Melanocyte of skin (primary cell): ENCODE measurements at places on chromosomes 12 and 14. TPM values are rescaled to one million over a fixed set of nuclear protein-coding genes. Genes with fewer than 3 reads are reported as not detected.

Gene STXBP6
- 12.7 and 18.2 TPM in 2 replicates for total RNA-seq

Gene BATF
- 3.4 and 7.0 TPM in 2 replicates for total RNA-seq

Gene ENDOU
- total RNA-seq, result not detected in 2 replicates

Gene OR4N5
- total RNA-seq, result not detected in 2 replicates

Gene RHOF
- total RNA-seq, result 6.5 and 6.9 TPM in 2 replicates

Gene POTEM
- not detected in 2 replicates for total RNA-seq

Gene CIROP
- total RNA-seq, result not detected in 2 replicates

Gene SLC7A8
- 24.1 and 37.4 TPM in 2 replicates for total RNA-seq

Gene RILPL2
- 2.0 TPM in 2 replicates for total RNA-seq

Gene GPRC5A
- 20.7 and 39.6 TPM in 2 replicates for total RNA-seq

Gene CLEC4C
- total RNA-seq, result not detected in 2 replicates

Gene AP5M1
- 35.0 and 53.1 TPM in 2 replicates for total RNA-seq

Gene GARIN6
- total RNA-seq, result not detected in 2 replicates

Gene SMIM41
- not detected in 2 replicates for total RNA-seq

Gene EPYC
- total RNA-seq, result not detected in 2 replicates

Gene PTPRQ
- under 0.01 TPM in 1 of 2 replicates, not detected in the other for total RNA-seq

Gene CCDC177
- total RNA-seq, result 0.15 TPM in 1 of 2 replicates, not detected in the other
